Stimulated activated CD8-positive, alpha-beta memory T cell treated with anti-CD3 and anti-CD28 coated beads, Interleukin-2, amount 100 ng/mL, for 48 hours (primary cell): ENCODE measurements at places on chromosomes 5 and 9.

- DNase-seq, result no peak
Observed at GRCh38 chr9:129100383-129101169, 10.0 kb downstream of the CRAT start.

DNA sequence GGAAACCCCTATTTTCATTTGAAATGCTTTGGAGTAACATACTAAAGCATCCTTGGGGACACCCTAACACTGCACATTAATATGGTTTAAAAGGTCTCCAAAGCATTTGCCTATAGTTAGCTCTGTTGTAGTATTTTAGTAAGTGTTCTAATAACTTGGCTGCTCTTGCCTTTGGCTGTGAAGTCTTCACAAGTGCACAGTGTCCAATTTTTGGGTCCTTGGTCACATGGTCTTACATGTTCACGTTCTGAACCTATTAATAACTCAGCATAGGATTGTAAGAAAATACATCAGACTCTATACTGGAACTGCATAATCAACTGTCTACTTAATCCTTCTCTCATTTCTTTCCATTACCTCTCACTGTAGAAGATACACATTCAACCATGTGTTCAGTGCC lies 17.4 kb downstream of the ADAMTS19 start:
- no peak for DNase-seq

GRCh38 chr5:54521856-54522479 lies 4.4 kb downstream of the SNX18 start:
- DNase-seq, result no peak

DNA sequence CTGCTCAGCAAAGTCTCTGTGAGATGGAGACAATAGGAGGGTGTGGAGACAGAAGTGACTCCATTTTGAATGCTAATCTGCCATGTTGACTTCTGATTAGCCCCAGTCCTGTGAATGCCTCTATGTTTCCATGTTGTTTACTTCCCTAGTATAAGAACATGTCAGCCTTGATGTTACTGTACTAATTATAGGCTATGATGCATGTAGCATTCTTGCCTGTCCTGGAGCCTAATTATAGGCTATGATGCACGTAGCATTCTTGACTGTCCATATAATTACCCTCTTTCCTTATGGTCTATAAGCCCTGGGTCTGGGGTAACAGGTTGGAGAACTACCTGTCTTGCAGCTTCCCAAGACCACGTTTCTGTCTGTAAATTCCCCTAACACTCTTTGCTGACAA lies 353.3 kb upstream of the CLINT1 start:
- no peak for DNase-seq

- no peak for DNase-seq
Observed at GRCh38 chr5:36238502-36239295, 3.0 kb downstream of the NADK2 start.

GRCh38 chr5:98454407-98454806 lies 319.1 kb upstream of the RGMB start:
- no peak for DNase-seq

DNA sequence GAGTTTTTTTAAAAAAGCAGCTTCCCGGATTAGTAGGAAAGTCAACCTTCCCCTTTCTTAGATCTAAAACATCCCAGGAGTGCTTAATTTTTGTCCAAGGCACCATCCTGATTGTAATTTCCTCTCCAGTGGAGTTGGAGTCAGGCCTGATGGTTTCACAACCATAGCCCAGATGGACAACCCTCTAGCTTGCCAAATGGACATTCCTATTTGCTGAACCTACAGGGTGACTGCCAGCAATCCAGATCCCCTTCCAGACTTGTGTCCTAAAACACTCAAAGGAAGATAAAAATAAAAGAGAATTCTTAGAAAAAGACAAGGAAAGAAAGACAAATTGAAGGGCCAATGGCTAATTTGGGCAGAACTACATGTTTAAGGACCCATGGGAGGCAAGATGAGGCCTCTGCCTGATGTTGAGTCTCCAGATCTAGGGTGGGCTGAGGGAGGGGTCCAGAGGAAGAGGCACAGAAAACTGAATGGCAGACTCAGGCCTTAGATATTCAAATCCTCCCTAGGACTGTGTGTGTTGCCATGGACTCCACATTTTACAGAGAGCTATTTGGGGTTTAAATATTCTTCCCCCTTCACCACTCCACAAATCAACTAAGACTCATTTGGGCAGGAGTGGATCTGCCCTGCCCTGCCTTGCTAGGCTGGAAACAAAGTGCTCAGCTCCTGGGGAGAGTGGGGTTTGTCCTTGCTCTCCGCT lies 38.5 kb upstream of the SLC44A1 start:
- DNase-seq, result no peak

GRCh38 chr9:94798201-94798600 lies 71.7 kb downstream of the AOPEP start:
- no peak for DNase-seq

- DNase-seq, result no peak
Observed at GRCh38 chr9:137982200-137982599, 104.6 kb downstream of the CACNA1B start.

- no peak for DNase-seq
Observed at GRCh38 chr5:125205601-125206225, 459.3 kb upstream of the ZNF608 start.
